ENCODE measurements at places on chromosomes 13 and 19. TPM values are rescaled to one million over a fixed set of nuclear protein-coding genes. Genes with fewer than 3 reads are reported as not detected.
A peak's percentile ranks its signal among the peaks of the same experiment; 100 is the strongest.

DNA sequence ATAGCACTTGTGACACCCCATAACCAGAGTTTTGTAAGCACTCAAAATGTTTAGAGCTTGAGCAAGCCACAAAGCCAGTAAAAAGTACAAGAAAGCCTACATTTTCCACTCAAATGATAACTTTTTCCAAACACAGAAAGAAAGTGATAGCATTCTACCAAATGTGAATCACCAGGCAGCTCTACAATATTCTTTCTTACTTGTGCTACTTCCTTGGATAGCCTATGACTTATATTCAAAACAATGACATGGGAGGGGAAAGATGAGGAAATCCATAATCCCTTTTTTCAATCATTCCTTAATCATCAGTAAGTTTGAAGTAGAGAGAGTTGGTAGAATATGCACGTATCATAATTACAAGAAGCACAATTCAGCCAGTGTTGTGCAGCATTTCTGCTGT is 650.8 kb upstream of the PCDH9 start:
- H3K27me3 ChIP-seq = no peaks in the 10 kb centered on the region
- no peak for DNase-seq
- no peaks in the 10 kb centered on the region for H3K4me1 ChIP-seq
- H3K4me3 ChIP-seq = no peak overlapping the region
- no peaks in the 10 kb centered on the region for H3K36me3 ChIP-seq

OSCAR gene
- not detected for total RNA-seq

GRCh38 chr13:35225159-35225558 is 251.3 kb downstream of the MAB21L1 start:
- no peaks in the 10 kb centered on the region for H3K27me3 ChIP-seq
- no peak overlapping the region for H3K4me3 ChIP-seq
- H3K27ac ChIP-seq = no peak overlapping the region
- DNase-seq = no peak
- H3K4me1 ChIP-seq = no peaks in the 10 kb centered on the region

POU4F1 gene
- not detected for total RNA-seq

TUBB4A gene
- total RNA-seq = 3.4 TPM

GRCh38 chr19:29724746-29725145 is 9.7 kb upstream of the C19orf12 start:
- H3K4me1 ChIP-seq = peaks cover 7% of the 10 kb centered on the region
- H3K4me3 ChIP-seq = no peak overlapping the region
- no peak overlapping the region for H3K27ac ChIP-seq
- H3K27me3 ChIP-seq = peaks cover 6% of the 10 kb centered on the region
- DNase-seq = no peak
- no peaks in the 10 kb centered on the region for H3K36me3 ChIP-seq

GRCh38 chr19:11848594-11849469 is at the start of gene ZNF439:
TSS of gene ZNF439 (plus strand) at chr19:11848726. CDS start at chr19:11848868, 142 bp downstream.
- H3K27me3 ChIP-seq = no peaks in the 10 kb centered on the region
- H3K36me3 ChIP-seq = no peaks in the 10 kb centered on the region
- DNase-seq = peak; percentile 90
- peak within 1 kb of the TSS; percentile 44 for H3K4me3 ChIP-seq
- H3K4me1 ChIP-seq = peaks cover 19% of the 10 kb centered on the region

GRCh38 chr19:55674841-55675660 is at the start of gene EPN1:
TSS of gene EPN1 (plus strand) at chr19:55675226. CDS start at chr19:55678628, 3,402 bp downstream.
- peak; percentile 98 for DNase-seq
- no peaks in the 10 kb centered on the region for H3K27me3 ChIP-seq
- H3K4me3 ChIP-seq = peak within 1 kb of the TSS; percentile 79
- H3K27ac ChIP-seq = peak within 1 kb of the TSS; percentile 95
- peaks cover 54% of the 10 kb centered on the region for H3K4me1 ChIP-seq

DNA sequence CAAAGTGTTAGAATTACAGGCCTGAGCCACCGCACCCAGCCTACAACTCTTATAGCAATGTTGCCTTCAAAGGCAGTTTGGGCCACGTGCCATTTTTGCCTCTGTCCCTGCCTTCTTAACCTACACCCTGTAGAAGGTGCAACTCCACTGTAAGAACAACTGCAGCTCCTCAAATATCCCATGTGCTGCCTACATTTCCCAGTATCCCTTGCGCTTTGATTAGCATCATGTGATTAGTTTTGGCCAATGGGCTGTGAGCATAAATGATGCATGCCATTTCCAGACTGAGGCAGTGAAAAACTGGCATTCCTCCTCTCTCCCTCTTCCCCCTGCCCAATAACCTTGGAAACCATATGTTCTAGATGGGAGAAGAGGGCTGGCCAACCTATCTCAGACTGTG is 75.2 kb upstream of the MRI1 start:
- H3K27ac ChIP-seq = no peak overlapping the region
- H3K36me3 ChIP-seq = no peaks in the 10 kb centered on the region
- H3K4me1 ChIP-seq = no peaks in the 10 kb centered on the region
- H3K4me3 ChIP-seq = no peak overlapping the region

DNA sequence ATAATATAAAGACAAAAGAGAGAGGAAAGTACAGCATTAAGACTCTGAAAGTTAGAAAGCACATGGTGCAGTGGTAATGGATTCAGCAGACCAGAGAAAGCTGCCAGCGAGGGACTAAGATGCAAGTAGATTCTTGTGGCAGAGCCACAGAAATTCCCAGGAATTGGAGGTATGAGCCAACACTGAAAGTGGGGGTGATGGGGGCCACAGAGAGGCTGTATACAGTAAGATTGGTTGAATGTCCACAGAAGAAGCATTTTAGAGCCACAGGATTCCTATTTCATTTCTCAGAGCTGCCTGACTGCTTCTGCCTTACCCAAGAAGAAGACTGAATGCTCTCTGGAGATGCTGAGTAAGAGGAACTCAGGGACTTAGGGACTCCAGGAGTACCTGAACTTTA is 295.0 kb downstream of the LMO7 start:
- H3K27ac ChIP-seq = no peak overlapping the region
- no peaks in the 10 kb centered on the region for H3K36me3 ChIP-seq
- no peak overlapping the region for H3K4me3 ChIP-seq
- DNase-seq = no peak
- no peaks in the 10 kb centered on the region for H3K27me3 ChIP-seq

All from body of pancreas (tissue), 4 donors.